Colonic mucosa (tissue), 4 donors: ENCODE measurements at places on chromosomes 2 and 18. TPM values are rescaled to one million over a fixed set of nuclear protein-coding genes. Genes with fewer than 3 reads are reported as not detected.

GRCh38 chr2:75592030-75592429, 31.3 kb upstream of the EVA1A start:
- DNase-seq = no peak

GRCh38 chr2:229586012-229586411, 128.3 kb downstream of the DNER start:
- no peak for DNase-seq

- no peak for DNase-seq
These were observed 27.7 kb upstream of the CHMP1B start for GRCh38 chr18:11823545-11823944.

DNA sequence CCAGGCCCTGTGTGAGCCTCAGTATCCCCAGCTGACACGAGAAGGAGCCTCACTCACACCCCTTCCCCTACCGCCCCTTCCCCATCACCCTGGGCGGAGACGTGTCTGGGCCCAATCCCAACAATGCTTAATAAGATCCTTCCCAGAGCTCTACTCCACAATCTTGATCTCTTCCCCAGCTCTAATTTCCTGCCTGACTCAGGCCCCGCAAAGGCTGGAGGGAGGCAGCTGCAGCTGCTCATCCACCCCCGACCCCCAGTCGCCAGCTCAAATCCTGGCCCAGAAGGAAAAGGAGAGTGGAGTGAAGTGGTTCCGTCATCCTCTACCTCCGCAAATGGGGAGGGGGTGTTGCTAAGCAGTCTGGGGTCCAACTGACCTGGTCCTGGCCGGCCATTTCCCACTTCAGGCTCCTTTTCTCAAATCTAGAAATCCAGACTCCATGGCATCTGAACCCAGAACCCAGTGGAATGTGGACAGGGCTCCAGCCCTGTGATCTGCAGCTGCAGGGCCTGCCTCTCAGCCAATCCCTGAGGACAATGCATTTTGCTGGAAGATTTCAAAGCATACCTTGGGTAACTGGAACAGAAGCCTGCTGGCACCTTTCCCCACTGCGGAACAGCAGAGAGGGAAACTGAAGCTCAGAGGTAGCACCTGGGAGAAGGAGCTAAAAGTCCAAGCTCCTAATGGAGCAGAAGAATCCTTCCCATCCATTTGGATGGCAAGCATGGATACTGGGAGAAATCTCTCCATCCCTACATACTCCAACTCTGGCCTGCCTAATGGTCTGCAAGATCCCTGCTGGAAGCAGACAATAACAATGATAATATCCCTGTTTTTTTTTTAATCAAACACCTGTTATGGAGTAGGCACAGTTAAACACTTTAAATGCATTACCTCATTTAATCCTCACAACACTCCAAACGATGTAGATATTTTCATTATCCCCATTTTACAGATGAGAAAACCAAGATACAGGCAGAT, 5.6 kb upstream of the TNS1 start:
- DNase-seq = no peak

DNA sequence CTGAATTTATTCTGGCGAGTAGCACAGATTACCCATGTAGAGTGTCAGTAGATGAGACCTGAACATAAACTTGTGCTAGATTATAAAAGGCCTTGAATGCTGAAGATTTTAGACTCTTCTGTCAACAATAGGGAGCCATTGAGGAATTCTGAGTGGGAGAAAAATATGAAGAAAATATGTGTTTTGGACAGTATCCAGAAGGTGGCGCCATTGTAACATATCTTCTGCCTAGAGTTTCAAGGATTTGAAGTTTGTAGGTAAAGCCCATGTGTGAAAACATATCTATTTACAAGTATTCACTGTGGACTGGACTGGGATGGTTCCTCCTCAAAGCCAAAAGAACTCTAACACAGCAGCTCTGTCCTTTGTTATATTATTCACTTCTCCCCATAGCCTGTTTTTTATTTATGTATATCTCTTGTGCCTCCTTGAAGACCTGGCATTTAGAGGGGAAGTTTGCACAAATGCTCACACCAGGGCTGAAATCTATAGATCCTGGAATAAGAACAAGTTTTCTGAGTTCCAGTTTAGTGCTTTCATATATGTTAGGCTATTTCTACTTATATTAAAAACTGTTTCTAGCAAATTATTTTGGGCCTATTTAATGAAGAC, 124.9 kb downstream of the RDH14 start:
- peak; percentile 42 for DNase-seq

DNA sequence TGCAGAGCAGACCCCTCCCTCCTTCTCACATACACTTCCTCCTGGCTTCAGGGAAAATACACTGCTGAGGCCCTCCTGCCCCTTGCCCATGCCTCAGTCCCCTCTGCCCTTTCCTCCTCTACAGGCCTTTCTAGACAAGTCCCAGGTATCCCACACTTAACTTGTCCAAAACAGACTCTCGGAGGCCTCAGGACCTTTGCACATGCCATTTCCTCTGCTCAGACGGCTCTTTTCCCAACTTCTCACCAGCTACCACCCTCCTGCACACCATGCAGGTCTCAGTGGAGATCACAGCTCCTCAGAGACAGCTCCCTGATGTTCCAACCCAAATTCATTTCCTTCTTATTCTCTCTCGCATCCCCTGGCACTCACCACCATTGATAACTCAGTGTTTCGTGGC, 11.7 kb downstream of the TBC1D8 start:
- no peak for DNase-seq

- no peak for DNase-seq
These were observed 16.8 kb upstream of the SRBD1 start for GRCh38 chr2:45627911-45628310.

GRCh38 chr2:240615820-240616547, 9.3 kb upstream of the GPR35 start:
- DNase-seq = no peak

DNA sequence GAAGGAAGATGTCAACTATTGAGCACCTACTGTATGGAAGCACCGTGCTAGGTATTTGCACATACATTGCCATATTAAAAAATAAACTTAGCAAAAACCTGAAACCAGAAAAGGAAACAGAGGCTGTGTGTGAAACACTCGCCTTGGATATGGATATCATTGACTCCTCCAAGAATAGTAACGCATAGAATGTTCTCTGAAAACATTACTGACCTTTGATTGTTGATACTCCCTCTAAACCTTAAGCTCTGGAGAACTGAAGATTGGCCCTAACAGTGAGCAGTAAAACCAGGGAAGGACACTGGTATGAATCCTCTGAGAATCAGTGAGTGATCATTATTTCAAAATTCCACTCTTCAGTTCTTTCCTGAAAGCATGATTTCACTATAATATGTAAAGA, 236.8 kb downstream of the CDH20 start:
- no peak for DNase-seq

DNA sequence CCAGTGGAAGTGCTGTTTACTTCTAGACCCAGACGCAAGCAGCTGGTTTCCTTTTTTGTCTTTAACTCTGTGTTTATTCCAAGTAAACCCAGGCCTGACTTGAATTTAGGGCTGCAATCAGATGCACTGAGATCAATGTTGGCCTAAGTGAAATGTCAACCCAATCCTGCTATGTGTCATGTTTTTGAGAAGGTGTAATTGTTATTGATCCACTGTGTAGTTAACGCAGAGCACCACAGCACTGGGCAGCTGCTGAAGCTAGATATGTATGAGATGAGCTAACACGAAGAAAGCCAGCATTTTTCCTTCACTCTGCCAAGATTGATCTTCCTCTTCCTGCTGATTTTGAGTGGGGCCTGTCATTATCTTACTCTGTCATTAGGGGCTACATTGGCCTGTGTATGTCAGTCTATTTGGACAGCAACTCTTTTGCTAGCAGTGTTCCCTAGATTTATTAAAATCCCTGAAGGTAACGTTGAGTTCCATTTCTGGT, 18.9 kb upstream of the DLX1 start:
- DNase-seq = no peak

GRCh38 chr2:88697370-88698026, 6.0 kb downstream of the RPIA start:
- no peak for DNase-seq

DNA sequence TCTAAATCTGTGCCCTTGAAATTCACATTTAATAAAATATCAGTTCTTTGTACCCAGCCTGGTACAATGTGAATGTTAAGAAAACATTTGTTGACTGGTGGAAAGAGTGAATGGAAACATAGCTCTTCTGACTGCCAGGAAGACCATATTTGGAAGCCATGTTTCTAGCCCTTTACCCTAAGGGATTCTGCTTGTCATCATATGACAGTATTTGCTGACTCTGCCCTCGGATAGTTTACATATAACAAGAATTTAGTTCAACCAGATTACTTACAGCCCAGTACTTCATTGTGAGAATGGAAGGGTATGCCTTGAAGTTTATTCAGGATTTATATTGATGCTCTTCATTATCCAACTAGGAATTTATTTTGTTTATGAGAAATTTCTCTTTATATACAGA, 13.8 kb upstream of the KCNS3 start:
- no peak for DNase-seq

- DNase-seq = peak; percentile 45
These were observed 16.9 kb downstream of the DAW1 start for GRCh38 chr2:227888289-227888688.

GRCh38 chr2:56522605-56523089, 338.9 kb downstream of the CCDC85A start:
- no peak for DNase-seq

NT5C1B gene
- not detected for total RNA-seq

MORN2 gene
- total RNA-seq = 11.5 TPM

ATOH8 gene
- total RNA-seq = 2.5 TPM

NEU2 gene
- not detected for total RNA-seq

EPC2 gene
- 20.7 TPM for total RNA-seq

LONRF2 gene
- total RNA-seq = 1.7 TPM
